ENCODE measurements at places on chromosomes 1 and 21.

GRCh38 chr1:17108360-17108759, 10.9 kb downstream of the PADI2 start:
- DNase-seq = no peak

- no peak for DNase-seq
Observed at GRCh38 chr1:155890251-155890650, 20.9 kb downstream of the RIT1 start.

- DNase-seq = no peak
Observed at GRCh38 chr1:87786861-87787545, 458.3 kb downstream of the LMO4 start.

- DNase-seq = no peak
Observed at GRCh38 chr21:33157303-33157702, 72.4 kb upstream of the IFNAR2 start.

GRCh38 chr1:67560580-67561255, 124.3 kb upstream of the GADD45A start:
- DNase-seq = no peak

DNA sequence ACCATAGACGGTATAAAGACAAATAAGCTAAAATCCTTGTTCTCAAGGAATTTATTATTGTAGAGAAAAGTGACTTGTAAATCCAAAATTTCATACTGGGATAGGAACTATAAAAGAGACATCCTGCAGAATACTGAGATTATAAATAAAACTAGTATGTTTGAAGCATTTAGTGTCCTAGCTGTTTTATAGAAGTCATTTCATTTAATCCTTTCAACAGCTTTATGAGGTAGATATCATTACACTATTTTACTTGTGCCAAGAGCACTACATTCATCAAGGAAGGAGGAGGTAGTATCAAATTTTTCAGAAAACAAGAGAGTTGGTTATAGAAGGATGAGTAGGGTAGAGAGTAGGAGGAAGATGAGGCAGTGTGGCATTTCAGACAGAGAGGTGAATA, 119.6 kb downstream of the ATF6 start:
- no peak for DNase-seq

DNA sequence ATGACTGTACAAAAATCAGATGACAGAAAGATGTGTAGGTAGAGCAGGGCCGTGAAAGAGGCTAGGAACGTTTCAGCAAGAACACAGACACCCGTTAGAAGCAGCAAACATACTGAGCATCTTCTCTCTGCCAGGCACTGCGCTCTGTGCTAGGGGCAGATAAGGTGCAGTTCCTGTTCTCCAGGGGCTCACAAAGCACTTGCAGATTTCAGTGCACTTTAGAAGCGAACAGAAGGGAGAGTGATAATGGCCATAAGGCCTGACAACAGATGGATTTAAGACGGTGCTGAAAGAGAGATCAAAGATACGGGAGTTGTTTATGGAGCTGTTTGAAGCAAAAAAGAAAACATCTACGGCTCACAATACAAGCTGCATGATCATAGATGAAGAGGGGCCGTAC, 200.3 kb upstream of the FOXD3 start:
- DNase-seq = no peak

DNA sequence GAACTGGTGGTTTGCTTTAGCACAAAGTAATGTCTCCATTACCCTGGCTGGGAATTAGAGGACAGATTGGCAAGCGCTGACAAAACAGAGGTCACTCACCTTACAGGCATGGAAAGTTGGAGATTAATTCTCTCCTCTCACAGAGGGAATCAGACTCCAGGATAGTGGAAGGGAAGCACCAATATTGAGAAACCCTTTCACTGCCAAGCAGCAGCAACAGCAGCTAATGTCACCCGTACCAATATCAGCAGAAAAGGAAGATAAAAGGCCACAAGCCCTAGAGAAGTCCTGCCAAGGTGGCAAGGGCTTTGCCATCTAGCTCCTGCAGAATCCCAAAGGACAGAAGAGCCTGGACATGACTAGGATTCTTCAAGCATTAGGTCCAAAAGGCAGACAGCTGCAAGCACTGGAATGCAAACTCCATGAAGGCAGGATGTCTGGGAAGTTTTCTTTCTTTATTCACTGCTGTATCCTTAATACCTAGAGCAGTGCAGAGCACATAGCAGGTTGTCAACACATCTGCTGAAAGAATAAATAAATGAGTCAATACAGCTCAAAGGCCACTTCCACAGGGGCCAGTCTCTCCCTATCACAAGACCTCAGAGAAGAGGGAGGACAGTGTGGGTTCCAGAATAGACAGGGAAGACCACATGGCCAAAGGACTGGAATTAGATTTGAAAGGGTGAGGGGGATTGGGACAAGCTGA, 57.2 kb downstream of the ERI3 start:
- DNase-seq = no peak

- DNase-seq = no peak
Observed at GRCh38 chr1:33392639-33393038, 38.3 kb downstream of the PHC2 start.

DNA sequence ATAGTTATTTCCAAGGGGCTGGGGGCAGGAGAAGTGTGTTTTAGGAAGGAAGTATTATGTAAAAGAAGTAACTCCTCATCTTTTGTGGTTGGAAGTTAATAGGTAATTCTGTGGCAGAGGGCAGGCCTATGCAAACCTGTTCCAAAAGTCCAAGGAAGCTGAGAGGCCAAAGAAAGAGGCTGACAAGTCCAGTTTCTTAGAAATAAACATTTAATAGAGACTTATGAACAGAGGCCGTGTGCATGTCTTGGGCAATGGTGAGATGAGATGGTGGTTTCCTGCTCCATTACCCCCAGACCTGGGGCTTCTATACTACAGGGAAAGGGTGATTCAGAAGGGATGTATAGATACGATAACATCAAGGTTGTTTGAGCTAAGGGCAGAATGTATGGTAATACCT, 7.6 kb upstream of the CA14 start:
- DNase-seq = no peak
